ENCODE measurements at places on chromosomes 5 and 9. TPM values are rescaled to one million over a fixed set of nuclear protein-coding genes. Genes with fewer than 3 reads are reported as not detected.

CREBRF gene
- 23.8 TPM for total RNA-seq

DOCK8 gene
- 318 TPM for total RNA-seq

ADAM19 gene
- 104 TPM for total RNA-seq

IL13 gene
- 2.7 TPM for total RNA-seq

SPINK7 gene
- total RNA-seq: not detected

LCNL1 gene
- total RNA-seq: 0.60 TPM

FAM81B gene
- total RNA-seq: not detected

CAMK4 gene
- total RNA-seq: 130 TPM

THBS4 gene
- 0.25 TPM for total RNA-seq

TAS2R1 gene
- total RNA-seq: not detected

GFRA3 gene
- total RNA-seq: 0.17 TPM

ACO1 gene
- total RNA-seq: 10.3 TPM

SPATA31C2 gene
- total RNA-seq: not detected

TXNDC8 gene
- total RNA-seq: not detected

MAMDC2 gene
- total RNA-seq: not detected

C5orf15 gene
- 24.7 TPM for total RNA-seq

PCDHGA8 gene
- total RNA-seq: 0.05 TPM

FCN2 gene
- total RNA-seq: not detected

OR1N2 gene
- not detected for total RNA-seq

IFNA13 gene
- not detected for total RNA-seq

ADCY2 gene
- total RNA-seq: not detected

GPX3 gene
- not detected for total RNA-seq

SHISAL2B gene
- not detected for total RNA-seq

FSTL4 gene
- total RNA-seq: not detected

DMRTA1 gene
- total RNA-seq: not detected

PALM2AKAP2 gene
- total RNA-seq: not detected

All from activated naive CD4-positive, alpha-beta T cell treated with anti-CD3 and anti-CD28 coated beads, Interleukin-2, amount 10 ng/mL, durations not matched to agents 5 hours and 36 hours (primary cell).